ENCODE measurements at places on chromosomes 2 and 18.

DNA sequence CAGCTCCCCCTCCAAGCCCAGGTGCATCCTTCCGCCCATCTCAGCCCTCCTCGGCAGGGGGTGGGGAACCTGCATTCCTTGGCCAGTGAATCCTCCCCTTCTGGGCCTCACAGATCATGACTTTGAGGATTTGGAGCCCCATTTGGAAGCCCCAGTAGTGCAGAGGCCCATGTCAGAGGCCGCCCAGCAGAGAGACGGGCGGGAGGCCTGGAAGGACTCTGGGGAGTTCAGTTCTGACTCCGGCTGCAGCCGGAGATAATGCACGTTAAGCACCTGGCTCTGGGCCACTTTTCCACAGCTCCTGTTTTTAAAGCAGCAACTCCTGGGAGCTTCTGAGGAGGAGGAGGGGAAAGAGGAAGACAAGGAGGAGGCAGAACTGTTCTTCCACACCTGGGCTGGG, 14.9 kb downstream of the ATOH8 start:
- DNase-seq, result no peak

DNA sequence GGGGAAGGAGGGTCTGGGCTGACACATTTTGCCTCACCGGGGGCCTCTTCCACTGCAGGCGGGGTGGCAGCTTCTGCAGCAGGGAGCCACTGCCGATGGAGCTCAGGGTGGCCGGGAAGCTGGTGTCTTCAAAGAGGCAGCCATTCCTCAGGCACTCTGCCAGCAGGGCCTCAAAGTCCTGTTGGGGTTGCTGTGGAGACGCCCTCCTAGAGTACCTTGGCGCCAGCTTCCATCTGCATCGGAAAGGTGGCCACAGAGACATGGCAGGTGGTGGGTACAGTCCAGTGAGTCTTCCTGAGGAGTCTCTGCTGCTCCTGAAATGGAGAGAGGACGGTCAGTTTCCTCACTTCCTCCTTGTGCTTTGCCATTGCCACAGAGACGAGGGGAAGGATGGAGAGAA, 12.1 kb downstream of the CAPN14 start:
- no peak for DNase-seq

GRCh38 chr2:172038121-172038520, 38.4 kb downstream of the METAP1D start:
- DNase-seq, result no peak

DNA sequence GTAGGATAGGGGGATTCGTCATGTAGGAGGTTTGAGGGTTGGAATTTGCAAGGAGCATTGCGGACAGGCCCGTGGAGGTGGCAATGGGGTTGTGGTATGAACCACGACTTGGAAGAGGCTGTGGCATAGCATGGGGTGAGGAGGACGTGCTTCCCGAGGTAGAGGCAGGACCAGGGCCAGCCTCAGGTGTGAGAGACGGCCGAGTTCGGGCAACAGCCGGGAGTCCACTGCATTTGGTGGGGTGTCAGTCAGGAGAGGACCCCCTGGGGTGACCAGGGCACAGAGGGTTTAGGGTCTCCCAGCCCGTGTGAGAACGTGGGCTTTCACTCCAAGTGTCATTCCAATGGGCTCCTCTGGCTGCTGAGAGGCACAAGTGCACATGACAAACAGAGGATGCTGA, 339.0 kb downstream of the EIPR1 start:
- no peak for DNase-seq

DNA sequence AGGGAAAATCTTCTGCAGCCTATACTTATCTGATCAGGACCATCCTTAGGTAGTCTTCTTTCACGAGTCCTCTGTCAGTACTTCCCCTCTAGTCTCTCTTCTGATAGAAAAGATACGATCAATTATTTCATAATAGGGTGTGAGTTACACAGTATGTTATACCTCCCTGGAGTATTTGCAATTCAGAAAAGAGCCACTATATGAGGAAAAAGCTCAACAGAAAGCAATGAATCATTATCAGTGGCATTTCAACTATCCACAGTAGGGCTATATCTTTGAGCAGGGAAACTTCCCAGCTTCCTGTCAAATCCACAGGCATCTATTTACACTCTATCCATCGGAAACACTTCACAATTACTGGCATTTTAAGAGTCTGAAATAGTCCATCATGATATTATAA, 105.3 kb upstream of the ACVR2A start:
- no peak for DNase-seq

DNA sequence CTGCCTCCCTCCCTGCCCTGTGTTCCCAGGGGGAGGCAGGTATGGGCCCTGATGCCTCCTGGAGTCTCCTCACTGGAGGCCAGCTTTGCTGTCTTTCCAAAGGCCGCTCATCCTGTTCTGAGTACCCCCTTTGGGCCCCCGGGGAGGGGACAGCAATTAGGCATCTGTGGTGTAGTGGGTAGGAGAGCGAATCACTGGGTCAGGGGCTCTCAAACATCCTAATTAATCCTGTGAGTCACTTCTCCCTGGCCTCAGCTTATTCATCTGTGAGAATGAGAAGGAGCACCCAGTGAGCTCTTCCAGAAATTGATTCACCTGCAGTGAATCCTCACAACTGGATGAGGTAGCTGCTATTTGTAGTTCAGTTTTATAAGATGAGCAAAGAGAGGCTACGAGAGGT, 16.4 kb downstream of the TET3 start:
- no peak for DNase-seq

GRCh38 chr18:78762753-78763152, 216.9 kb upstream of the SALL3 start:
- DNase-seq, result no peak

DNA sequence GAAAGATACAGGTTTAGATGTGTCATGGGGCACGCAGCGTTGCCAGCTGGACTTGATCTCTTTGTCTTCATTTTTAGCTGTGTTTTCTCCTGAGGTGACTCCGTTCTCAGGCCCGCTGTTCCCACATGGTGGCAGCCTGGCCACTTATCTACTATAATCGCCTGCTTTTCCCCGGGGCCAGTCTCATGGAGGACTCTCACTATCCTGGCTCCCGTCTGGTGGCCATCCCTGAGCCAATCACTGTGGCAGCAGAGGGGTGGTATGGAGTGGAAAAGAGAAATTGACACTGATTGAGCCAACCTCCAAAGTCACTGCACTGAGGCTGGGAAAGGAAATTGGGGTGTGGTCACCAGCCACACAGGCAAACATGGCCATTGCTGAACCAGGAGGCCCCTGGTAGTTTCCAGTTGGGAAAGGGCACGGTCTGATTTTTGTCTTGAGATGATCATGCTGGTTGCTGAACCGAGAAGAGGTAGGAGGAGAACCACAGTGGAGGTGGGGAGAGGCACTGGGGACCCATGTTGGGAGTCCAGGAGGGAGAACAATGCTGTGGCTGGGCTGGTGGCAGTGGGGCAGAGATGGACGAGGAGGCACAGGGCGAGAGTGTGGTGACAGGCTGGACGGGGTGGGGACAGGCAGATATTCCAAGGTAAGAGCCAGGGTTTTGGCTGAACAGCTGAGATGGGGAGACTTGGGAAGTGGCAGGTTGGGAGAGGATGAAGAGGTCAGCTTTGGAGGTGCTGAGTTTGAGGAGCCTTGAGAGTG, 45.6 kb downstream of the KCNIP3 start:
- DNase-seq, result no peak

All from activated CD8-positive, alpha-beta memory T cell treated with anti-CD3 and anti-CD28 coated beads for 48 hours (primary cell).